Thoracic aorta (tissue), 2 donors: ENCODE measurements at places on chromosomes 11 and 22. TPM values are rescaled to one million over a fixed set of nuclear protein-coding genes. Genes with fewer than 3 reads are reported as not detected.

DNA sequence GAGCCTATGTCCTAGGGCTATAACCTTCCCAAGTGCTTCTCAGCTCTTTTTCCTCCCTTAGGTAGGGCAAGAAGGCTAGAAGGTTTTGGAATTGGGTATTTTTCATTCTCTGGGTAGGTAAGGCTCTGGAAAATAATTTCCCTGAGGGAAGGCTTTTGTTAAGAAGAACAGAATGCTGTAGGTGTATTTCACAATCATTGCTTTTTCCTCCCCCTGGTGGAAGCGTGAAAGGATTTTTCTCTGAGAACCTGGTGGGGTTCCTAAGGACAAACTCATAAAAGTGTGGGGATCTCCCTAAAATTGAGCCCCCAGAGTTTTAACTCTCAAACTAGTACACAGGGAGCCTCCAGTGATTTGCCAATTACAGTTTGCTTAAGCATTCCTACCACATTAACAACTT lies 41.1 kb upstream of the NARS2 start:
- no peak for DNase-seq

- DNase-seq, result no peak
Measured at GRCh38 chr11:15931497-15931896, 424.8 kb downstream of the SOX6 start.

- DNase-seq, result peak; percentile 28
Measured at GRCh38 chr22:45903355-45904135, 73.4 kb downstream of the WNT7B start.

Gene EFEMP2
- 134 TPM for total RNA-seq

Gene MUC2
- total RNA-seq, result not detected

DNA sequence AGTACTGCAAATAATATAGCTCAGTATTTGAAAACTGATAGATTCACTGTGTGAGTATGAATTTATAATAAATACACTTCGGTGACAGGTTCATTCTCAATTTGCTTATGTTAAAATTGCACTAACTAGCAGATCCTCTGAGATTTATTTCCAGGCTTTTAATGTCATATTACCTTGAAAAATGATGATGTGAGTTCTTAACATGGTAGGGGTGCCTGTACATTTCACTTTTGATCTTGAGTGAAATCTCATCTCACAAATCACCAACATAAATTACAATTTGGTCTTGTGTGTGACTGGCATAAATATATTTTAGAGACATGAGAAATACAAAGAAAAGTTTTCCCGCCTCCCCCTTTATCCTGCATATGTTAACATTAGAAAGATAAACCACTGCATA lies 240.4 kb downstream of the DYNC2H1 start:
- no peak for DNase-seq

Gene LMO2
- total RNA-seq, result 74.3 TPM

Gene SHISAL1
- total RNA-seq, result 0.81 TPM

GRCh38 chr22:36136988-36137387 lies 23.6 kb downstream of the APOL3 start:
- DNase-seq, result no peak

Gene LUZP2
- total RNA-seq, result 0.41 TPM

Gene USP2
- total RNA-seq, result 0.68 TPM

Gene IL17REL
- total RNA-seq, result not detected

Gene INS
- total RNA-seq, result not detected

- DNase-seq, result no peak
Measured at GRCh38 chr11:125364121-125364826, 131.8 kb downstream of the FEZ1 start.

Gene BIRC3
- total RNA-seq, result 15.3 TPM

Gene APLNR
- total RNA-seq, result 1.8 TPM

Gene MRTFA
- total RNA-seq, result 71.8 TPM

DNA sequence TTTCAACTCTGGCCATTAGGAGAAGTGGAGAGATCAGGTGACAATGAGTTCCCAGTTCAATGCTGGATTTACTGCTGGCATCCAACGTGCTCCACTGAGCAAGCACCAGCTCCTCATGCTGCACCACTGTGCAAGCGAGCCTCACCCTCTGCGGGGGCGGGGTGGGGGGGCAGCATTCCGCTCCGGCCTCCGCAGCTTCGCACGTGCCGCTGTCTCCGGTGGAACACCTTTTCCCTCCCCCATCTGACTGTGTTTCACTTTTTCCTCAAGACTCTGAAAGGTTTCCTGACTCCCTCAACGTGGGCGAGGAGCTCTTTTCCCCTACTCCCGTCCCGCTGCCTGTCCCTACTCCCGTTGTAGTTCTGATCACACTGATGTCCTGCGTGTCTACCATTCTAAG lies 835 bp upstream of the RHOD start:
- DNase-seq, result no peak

Gene UBQLNL
- 1.4 TPM for total RNA-seq

DNA sequence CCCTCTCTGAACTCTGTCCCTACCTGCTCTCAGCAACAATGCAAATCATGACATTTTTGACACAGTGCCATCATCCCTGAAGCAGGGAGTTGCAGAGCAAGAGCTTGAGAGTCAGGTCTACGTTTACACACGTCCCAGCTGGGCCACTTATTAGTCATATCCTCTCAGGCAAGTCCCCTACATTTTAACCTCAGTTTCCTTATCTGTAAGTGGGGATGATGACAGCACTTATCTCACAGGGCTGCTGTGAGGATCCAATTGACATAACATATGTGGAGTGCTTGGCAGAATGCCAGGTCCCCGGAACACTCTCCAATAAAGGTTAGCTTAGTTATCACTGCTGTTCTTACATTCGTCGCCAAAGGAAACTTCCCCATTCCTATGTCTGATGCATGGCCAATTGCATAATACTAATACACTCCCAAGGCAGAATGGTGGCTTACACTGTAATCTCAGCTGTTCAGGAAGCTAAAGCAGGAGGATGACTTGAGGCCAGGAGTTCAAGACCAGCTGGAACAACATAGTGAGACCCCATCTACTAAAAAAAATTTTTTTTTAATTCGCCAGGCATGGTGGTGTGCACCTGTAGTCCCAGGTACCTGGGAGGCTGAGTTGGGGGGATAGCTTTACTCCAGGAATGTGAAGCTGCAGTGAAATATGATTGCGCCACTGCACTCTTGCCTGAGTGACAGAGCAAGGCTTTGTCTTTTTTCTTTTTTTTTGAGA lies 16.6 kb downstream of the ASCC2 start:
- peak; percentile 54 for DNase-seq

Gene SUSD2
- total RNA-seq, result 16.8 TPM

GRCh38 chr11:25317216-25317615 lies 820.4 kb downstream of the LUZP2 start:
- DNase-seq, result no peak

GRCh38 chr11:17931595-17931994 lies 81.3 kb downstream of the SERGEF start:
- no peak for DNase-seq

DNA sequence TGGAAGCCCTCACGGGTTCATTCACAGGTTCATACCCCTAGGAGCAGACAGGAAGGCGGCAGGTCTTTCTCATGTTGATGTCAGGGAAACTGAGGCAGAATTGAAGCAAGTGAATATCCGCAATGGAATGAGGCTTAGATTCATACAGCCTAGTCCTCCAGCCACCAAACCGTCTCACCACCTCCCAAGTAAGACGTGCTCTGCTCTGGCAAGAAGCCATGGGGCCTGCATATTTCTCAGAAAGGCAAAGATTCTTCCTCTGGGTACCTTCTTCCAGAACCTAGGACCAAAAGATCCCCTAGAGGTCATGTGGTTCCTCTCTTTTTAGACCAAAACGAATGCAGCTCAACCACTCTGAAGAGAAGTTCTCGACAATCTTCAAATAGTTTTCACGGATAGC lies 1.7 kb downstream of the AP1B1 start:
- no peak for DNase-seq

Gene DDX10
- 28.2 TPM for total RNA-seq
